ENCODE measurements at places on chromosomes 12 and 14.

- no peak for DNase-seq
These were observed 706 bp downstream of the PRMT5 start for GRCh38 chr14:22928237-22929103.

DNA sequence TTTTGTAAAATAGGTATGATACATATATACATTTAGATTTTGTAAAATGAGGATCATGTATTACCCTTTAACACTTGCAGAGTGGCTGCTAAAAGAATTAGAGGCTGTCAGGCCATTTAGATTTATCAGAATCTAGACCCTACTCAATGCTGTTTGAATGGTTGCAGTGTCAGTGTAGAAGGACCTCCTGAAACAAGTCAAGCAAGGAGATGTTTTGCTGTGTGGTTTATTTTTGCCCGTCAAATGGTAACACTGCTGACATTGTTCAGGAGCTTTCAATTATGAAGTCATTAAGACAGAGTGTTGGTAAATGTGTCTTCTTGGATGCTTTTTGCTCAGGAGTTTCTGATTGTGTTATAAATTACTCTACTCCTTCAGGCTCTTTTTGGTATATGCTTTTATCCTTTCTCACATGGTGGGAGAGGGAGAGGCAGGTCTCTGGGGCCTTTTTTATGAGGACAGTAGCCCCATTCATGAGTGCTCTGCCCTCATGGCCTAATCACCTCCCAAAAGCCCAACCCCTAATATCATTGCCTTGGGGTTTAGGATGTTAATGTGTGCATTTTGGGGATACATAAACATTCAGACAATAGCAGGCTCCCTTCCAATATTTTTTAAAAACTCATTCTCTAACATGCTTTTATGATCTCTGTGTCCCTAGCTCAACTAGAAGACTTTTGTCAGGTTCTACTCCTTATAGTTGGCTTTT, 16.5 kb downstream of the EID3 start:
- DNase-seq, result no peak

GRCh38 chr14:69077841-69078240, 75.1 kb downstream of the DCAF5 start:
- no peak for DNase-seq

DNA sequence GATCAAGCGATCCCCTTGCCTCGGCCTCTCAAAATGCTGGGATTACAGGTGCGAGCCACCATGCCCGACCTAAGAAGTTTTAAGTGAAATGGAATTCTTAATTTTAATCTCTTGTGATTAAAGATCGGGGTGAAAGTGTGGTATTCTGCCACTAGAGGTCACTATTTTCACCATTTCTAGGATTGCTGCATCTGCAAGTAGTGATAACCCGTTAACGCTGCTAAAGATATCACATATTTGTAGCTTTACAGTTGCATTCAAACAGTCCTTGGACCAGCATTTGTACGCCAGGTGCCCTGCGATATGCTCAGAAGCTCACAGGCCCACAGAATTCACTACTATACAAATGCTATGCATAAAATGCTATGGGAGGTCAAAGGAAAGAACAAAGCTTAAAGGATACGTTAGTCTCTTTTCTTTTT, 19.3 kb downstream of the CCDC62 start:
- no peak for DNase-seq

- DNase-seq, result no peak
These were observed 15.2 kb upstream of the CSRNP2 start for GRCh38 chr12:51098611-51099010.

DNA sequence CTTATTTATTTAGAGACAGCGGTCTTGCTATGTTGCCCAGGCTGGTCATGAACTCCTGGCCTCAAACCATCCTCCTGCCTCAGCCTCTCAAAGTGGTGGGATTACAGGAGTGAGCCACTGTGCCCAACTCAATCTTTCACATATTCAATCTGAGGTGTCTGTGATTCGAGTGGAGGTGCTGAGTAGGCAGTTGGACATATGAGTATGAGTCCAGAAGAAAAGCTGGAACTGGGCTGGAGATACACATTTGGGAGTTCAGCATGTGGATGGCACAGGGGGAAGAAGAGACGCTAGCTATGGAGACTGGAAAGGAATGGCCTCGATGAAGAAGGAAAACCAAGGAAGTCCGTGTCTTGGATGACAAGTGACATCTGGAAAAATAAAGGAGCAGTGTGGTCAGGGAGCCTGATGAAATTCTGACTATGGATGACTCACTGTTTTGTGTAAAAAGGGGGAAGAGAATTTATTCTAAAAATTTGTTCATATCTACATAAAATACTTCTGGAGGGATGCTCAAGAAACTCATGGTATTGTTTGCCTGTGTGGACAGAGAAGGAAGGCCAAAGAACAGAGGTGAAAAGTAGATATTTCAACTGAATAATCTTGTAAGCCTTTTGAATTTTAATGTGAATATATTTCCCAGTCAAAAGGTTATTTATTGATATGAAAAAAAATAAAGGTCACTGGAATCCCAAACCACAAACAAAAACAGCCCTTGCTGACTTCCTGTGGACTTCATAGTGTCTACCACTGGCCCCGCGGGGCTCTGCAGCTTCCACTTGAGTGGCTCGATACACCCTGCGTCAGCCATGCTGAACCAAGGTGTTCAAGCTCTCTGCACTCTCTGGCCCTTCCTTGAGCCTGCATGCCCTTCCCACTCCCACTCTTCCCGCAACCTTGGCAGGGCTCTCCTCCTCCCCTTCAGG, 8.9 kb upstream of the LTA4H start:
- DNase-seq, result no peak

DNA sequence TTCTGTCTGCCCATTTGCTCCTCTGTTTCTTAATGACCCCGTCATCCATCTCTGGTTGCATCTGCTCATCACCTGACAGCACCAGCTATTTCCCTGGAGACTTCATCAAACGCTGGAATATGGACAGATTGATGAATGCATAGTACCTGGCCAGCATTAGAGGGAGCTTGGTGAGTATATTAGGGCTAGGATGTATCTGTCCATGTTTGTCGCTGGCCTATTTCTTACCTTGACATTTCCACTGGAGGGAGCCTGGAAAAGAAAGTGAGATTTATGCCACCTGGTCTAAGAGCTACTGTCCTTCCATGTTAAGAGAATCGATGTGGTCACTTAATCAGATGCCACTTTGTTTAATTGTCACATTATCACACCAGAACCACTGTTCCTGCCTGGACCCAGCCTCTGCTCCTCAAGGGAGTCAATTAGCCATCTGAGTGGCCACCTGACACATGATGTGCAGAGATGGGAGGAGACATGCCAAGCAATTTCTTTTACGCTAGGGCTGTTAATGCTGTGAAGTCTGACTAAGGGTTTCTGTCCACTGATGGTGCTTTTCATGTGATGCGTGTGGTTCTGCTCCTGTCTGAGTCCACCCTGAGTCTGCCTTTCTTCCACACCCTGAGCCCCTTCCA, 75.3 kb upstream of the SFSWAP start:
- DNase-seq, result no peak

DNA sequence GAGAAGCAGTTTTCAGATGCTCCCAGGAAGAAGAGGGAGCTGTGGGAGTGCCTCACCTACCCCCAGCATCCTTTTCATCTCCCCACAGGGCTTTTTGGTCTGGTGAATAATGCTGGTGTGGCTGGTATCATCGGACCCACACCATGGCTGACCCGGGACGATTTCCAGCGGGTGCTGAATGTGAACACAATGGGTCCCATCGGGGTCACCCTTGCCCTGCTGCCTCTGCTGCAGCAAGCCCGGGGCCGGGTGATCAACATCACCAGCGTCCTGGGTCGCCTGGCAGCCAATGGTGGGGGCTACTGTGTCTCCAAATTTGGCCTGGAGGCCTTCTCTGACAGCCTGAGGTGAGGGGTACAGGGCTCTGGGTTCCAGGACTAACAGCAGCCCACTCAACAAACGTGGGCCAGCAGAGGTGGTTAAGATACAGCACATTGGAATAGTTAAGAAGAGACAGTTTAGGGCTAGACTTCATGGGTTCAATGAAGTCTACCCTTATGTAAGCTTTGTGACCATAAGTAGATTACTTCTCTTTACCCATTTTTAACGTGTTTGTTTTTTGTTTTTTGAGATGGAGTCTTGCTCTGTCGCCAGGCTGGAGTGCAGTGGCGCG, 1.5 kb downstream of the RDH5 start:
- no peak for DNase-seq

DNA sequence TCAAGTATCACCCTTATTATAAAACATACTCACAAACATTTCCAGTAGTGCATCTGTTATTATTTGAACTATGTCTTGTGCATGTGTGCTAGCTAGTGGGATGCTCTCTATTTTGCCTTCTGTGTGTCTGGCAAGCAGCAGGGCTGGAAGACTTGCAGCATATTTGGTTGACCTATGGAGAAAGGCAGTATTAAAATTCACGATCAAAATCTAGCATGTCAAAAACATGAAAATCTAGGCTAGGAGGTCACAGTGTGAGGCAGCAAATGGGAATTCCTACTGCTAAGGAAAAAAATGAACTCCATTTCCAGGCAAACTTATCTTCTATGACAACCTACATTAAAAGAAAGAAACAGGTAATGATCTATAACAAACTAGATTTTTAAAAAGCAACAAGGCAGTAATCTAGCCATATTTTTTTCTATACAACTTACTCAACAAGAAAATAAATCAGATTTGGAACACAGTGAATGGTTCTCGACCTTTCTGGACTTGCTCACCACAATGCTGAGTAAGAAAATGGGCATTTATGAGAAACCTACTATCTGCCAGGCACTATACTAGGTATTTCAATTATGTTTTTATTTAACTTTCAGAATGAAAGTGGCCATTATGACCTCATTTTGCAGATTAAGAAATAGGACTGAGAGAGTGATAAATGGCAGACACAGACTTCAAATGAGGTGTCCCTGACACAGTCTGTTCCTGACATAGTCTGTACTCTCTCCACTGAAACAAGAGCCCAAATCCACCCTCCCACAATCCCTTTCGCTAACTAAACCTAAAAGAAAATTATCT, 96.8 kb downstream of the TXNDC16 start:
- no peak for DNase-seq

GRCh38 chr12:85468356-85469157, 188.5 kb downstream of the ALX1 start:
- DNase-seq, result no peak

GRCh38 chr12:118307069-118307954, 65.4 kb downstream of the TAOK3 start:
- no peak for DNase-seq

- DNase-seq, result no peak
These were observed 14.3 kb upstream of the TMX1 start for GRCh38 chr14:51225751-51226150.

DNA sequence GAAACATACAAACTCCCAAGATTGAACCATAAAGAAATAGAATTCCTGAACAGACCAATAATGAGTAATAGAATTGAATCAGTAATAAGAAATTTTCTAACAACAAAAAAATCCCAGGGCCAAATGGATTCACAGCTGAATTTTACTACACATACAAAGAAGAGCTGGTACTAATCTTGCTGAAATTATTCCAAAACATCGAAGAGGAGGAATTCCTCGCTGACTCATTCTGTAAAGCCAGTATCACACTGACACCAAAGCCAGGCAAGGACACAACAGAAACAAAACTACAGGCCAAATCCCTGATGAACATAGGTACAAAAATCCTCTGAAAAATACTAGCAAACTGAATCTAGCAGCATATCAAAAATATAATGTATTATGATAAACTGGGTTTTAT, 367.8 kb upstream of the CLEC14A start:
- no peak for DNase-seq

GRCh38 chr14:44135972-44136371, 371.1 kb downstream of the FSCB start:
- DNase-seq, result no peak

- DNase-seq, result no peak
These were observed at the start of gene TMTC1 for GRCh38 chr12:29783773-29784666. TSS of gene TMTC1 (minus strand) at chr12:29783942. CDS start at chr12:29783751, 191 bp downstream.

GRCh38 chr12:19744705-19745218, 305.5 kb downstream of the AEBP2 start:
- no peak for DNase-seq

DNA sequence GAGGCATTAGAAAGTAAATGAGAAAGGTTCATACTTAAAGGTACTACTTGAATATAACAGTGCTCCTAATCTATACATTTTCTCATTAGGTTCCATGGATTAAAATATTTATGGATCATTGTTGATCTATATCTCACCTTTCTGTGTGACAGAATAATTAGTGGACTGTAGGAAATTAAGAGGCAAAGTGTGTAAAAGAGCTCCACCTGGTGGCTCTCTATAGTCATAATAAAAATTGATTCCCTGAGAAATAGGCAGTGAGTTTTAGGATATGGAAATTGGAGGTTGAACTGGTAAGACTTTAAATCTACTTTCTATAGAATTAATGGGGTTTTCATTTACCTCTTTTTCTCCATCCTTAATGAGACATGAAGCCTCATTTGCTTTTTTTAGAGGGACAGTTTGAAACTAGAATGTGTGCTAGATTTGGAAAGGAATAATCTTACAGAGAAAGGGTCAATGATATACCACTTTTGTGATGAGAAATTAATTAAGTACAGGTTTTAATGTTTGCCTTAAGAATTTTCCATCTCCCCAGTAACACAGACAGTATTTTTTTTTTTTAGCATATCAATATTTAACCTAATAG, 11.8 kb upstream of the DERA start:
- no peak for DNase-seq

DNA sequence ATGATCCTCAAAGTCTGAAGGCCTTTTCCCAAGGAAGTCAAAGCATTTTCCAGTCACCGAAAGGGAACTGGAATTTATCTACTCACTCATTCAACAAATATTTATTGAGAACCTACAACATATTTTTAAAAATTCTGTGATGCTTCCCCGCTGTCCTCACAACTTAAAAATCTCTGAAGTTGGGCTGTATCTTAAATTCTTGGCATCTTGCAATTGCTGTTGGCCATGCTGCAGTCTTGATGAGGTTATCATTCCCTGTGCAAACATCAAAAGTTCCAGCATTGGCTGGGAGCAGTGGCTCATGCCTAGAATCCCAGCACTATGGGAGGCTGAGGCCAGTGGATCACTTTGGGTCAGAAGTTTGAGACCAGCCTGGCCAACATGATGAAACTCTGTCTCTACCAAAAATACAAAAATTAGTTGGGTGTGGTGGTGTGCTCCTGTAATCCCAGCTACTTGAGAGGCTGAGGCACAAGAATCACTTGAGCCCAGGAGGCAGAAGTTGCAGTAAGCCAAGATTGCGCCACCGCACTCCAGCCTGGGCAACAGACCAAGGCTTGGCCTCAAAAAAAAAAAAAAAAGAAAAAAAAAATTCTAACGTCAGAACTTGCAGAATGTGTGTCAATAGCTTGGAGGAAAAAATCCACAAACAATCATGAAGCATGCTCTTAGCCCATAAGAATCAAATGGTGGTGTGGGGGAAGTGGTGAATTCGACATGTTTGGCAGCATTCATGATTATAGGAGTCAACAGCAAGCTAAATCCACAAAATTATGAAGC, 34.9 kb downstream of the CCDC177 start:
- no peak for DNase-seq

All from activated gamma-delta T cell treated with Interleukin-2 at 50 U/mL for 16 hours (primary cell).